ENCODE measurements at places on chromosomes 6 and 20. TPM values are rescaled to one million over a fixed set of nuclear protein-coding genes. Genes with fewer than 3 reads are reported as not detected.
A peak's percentile ranks its signal among the peaks of the same experiment; 100 is the strongest.

SIRT5 gene
- 13.3 TPM for total RNA-seq

SCUBE3 gene
- total RNA-seq, result 0.74 TPM

JAG1 gene
- 66.5 TPM for total RNA-seq

RIMS1 gene
- 0.17 TPM for total RNA-seq

PLA2G7 gene
- total RNA-seq, result 2.9 TPM

DNA sequence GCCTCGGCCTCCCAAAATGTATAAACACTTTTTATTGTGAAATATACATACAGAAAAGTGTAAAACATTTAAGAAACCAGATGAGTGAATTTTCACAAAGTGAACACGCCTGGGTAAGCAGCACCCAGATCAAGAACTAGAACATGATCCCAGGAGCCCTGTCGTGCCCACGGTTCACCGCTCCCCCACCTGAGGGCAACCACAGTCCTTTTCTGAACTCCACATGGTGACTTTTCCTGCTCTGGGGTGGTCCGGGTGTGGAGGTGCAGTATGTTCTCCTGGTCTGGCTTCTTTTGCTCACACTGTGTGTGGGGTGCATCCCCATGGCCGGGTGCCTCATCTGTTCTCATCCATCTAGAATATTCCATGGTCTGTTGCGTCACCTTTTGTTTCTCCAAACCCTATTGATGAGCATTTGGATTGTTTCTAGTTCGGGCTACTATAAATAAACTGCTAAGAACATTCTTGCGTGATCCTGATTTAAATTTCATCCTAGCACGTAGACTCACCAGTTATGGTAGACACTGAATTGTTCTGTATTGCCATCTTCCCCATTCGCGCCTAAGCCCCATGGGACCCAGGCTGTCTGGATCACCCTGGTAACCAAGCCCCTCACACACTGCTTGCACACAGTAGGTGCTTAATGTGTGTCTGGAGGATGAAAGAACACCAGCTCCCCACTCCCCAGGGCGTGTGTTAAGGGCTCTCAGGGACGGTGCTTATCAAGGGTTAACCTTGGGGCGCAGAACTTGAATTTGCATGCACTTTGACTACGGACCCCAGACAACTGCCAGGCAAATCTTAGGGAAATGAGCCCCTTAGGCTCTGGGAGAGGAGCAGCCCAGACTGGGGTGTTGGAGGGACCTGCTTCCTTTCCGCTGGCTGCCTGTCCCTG lies 56.2 kb downstream of the CTCFL start:
- no peak overlapping the region for H3K4me3 ChIP-seq
- H3K36me3 ChIP-seq, result no peaks in the 10 kb centered on the region
- no peaks in the 10 kb centered on the region for H3K27me3 ChIP-seq
- no peak overlapping the region for H3K27ac ChIP-seq

DNA sequence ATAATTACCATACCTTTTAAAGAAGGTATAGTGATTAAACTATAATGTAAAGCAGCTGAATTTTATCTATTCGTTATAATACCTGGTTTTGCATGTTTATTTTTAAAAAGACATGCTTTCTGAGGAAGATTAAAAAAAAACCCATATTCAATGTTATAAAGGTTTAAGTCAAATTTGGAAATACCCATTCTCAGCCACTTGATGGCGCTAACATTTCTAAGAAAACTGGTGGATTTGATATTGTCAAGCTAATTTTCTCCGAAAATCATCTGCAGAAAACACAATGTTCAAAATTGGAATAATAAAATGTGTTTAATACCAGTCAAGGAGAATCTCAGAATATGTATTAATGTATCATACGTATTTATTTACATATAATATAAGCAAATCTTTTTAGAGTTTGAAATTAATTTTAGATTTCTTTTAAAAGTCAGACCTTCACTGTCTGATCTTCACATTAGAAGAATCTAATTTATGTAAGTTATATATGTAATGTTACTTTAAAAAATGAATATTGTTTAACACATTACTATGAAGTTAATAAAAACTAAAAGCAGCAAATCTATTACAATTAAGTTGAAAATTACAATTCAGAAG lies 35.0 kb downstream of the SHPRH start:
- no peaks in the 10 kb centered on the region for H3K4me1 ChIP-seq
- no peaks in the 10 kb centered on the region for H3K36me3 ChIP-seq
- no peak overlapping the region for H3K4me3 ChIP-seq
- peak; percentile 21 for DNase-seq

- no peak overlapping the region for H3K27ac ChIP-seq
- no peaks in the 10 kb centered on the region for H3K36me3 ChIP-seq
- no peaks in the 10 kb centered on the region for H3K4me1 ChIP-seq
- no peak for DNase-seq
- no peaks in the 10 kb centered on the region for H3K27me3 ChIP-seq
- H3K4me3 ChIP-seq, result no peak overlapping the region
These were observed 106.7 kb upstream of the RREB1 start for GRCh38 chr6:7000825-7001777.

DNA sequence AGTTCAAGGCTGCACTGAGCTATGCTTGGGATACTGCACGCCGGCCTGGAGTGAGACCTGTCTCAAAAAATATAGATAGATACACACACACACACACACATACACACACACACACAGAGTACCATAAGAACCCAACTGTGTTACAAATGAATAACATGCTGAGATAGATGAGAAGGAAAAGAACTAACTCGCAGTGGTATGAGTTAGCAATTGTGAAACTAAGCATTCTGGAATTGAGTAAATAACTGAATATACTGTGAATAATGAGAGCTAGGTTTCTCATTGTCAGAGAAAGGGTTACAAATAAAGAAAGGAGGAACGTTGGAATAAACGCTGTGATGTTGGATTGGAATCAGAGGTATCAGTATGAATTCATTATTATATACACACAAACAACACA lies 14.6 kb upstream of the FAXC start:
- H3K4me3 ChIP-seq, result no peak overlapping the region
- no peak overlapping the region for H3K27ac ChIP-seq
- DNase-seq, result no peak

GRCh38 chr6:44641344-44642031 lies 254.0 kb downstream of the CDC5L start:
- H3K27ac ChIP-seq, result no peak overlapping the region
- no peaks in the 10 kb centered on the region for H3K4me1 ChIP-seq
- no peak for DNase-seq
- no peaks in the 10 kb centered on the region for H3K27me3 ChIP-seq
- H3K4me3 ChIP-seq, result no peak overlapping the region
- no peaks in the 10 kb centered on the region for H3K36me3 ChIP-seq

- no peak for DNase-seq
- H3K36me3 ChIP-seq, result no peaks in the 10 kb centered on the region
- H3K4me1 ChIP-seq, result no peaks in the 10 kb centered on the region
- no peaks in the 10 kb centered on the region for H3K27me3 ChIP-seq
These were observed 121.1 kb downstream of the GPR63 start for GRCh38 chr6:96716221-96716620.
